ENCODE measurements at places on chromosomes 3 and 15. TPM values are rescaled to one million over a fixed set of nuclear protein-coding genes. Genes with fewer than 3 reads are reported as not detected.

EPHB1 gene
- under 0.01 TPM for total RNA-seq

RASGRF1 gene
- total RNA-seq, result under 0.01 TPM

LARP6 gene
- total RNA-seq, result 69.6 TPM

SPATA12 gene
- total RNA-seq, result 0.15 TPM

RYR3 gene
- total RNA-seq, result not detected

TGM4 gene
- total RNA-seq, result not detected

RASL12 gene
- total RNA-seq, result 108 TPM

CFAP161 gene
- 0.66 TPM for total RNA-seq

GOLGA6L10 gene
- under 0.01 TPM for total RNA-seq

WWTR1 gene
- 33.2 TPM for total RNA-seq
